SJSA1 (cell line): ENCODE measurements at places on chromosomes 1 and 21. TPM values are rescaled to one million over a fixed set of nuclear protein-coding genes. Genes with fewer than 3 reads are reported as not detected.

CCDC185 gene
- not detected in 2 replicates for total RNA-seq

DNA sequence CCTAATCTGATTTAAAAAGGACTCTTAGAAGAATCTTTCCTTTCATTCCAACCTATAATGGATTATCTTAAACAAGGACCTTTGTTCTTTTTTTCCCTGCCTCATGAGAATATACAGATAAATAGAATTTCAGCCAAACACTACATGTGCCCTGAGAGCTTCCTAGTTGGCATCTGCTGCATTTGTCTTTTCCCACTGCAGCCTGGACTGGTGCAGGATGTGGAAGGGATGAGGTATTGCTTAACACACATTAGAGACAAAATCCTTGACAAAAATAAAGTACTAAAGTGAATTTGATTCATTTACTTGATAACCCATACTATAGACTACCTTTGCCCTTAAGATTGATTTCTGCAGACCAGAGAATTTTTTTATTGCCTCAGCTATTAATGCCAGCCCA, 59.5 kb downstream of the PALMD start:
- no peak overlapping the region for H3K27ac ChIP-seq
- no peak for DNase-seq
- no peaks in the 10 kb centered on the region for H3K36me3 ChIP-seq
- H3K4me3 ChIP-seq, result no peak overlapping the region

- no peaks in the 10 kb centered on the region for H3K36me3 ChIP-seq
- H3K27ac ChIP-seq, result no peak overlapping the region
- H3K27me3 ChIP-seq, result peaks cover 23% of the 10 kb centered on the region
- peak overlapping the region; percentile 37; the same call in 1 of the 2 replicates for H3K4me3 ChIP-seq
- peaks cover 65% of the 10 kb centered on the region for H3K4me1 ChIP-seq
These were observed 1.6 kb upstream of the EFNA1 start for GRCh38 chr1:155125946-155126555.

DNA sequence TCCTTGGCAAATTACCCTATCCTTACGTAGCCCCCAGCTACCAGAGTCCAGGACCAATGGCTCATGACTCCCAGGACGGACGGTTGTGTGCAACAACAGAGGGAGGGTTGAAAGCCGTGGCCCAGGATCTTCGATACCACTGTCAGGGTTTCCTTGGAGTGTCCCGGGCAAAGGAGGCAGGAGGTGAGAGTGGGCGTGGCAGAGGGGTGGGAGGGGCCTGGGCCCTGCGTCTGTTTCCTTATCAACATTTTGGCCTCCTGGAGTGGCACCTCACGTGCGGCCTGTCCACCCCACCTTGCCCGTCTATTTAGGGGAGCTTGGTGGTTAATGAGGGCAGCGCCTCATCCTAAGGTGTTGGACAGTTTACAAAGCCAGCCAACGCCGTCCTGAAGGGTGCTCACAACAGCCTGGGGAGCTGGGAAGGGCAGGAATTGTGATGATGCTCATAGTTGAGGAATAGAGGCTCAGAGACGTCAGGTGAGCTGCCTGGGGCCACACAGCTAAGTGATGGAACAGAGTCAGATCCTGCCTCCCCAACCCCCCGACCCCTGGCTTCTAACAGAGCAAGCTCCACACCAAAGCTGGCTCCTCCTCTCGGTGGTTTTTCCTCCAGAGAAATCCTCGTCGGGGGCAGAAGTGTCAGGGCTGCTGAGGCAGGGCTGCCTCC, 17.4 kb upstream of the ARHGEF10L start:
- H3K4me1 ChIP-seq, result no peaks in the 10 kb centered on the region
- H3K4me3 ChIP-seq, result no peak overlapping the region
- no peaks in the 10 kb centered on the region for H3K36me3 ChIP-seq
- no peak for DNase-seq
- no peak overlapping the region for H3K27ac ChIP-seq
- no peaks in the 10 kb centered on the region for H3K27me3 ChIP-seq

- no peaks in the 10 kb centered on the region for H3K4me1 ChIP-seq
- no peak overlapping the region for H3K4me3 ChIP-seq
- no peak overlapping the region for H3K27ac ChIP-seq
- H3K27me3 ChIP-seq, result no peaks in the 10 kb centered on the region
- H3K36me3 ChIP-seq, result no peaks in the 10 kb centered on the region
These were observed 8.5 kb downstream of the GPR157 start for GRCh38 chr1:9120312-9120958.

- peaks cover 30% of the 10 kb centered on the region for H3K4me1 ChIP-seq
- H3K4me3 ChIP-seq, result no peak overlapping the region
- H3K36me3 ChIP-seq, result no peaks in the 10 kb centered on the region
- no peak overlapping the region for H3K27ac ChIP-seq
These were observed 15.9 kb upstream of the POGZ start for GRCh38 chr1:151475175-151475574.

ZNF436 gene
- 13.7 and 20.2 TPM in 2 replicates for total RNA-seq

GRCh38 chr1:100397681-100398080, 45.4 kb downstream of the CDC14A start:
- peaks cover 5% of the 10 kb centered on the region; the same call in 1 of the 2 replicates for H3K4me1 ChIP-seq
- H3K4me3 ChIP-seq, result no peak overlapping the region
- DNase-seq, result no peak
- H3K36me3 ChIP-seq, result no peaks in the 10 kb centered on the region

- H3K4me3 ChIP-seq, result no peak overlapping the region
- no peaks in the 10 kb centered on the region for H3K27me3 ChIP-seq
- no peaks in the 10 kb centered on the region for H3K36me3 ChIP-seq
These were observed 532.2 kb downstream of the MATN1 start for GRCh38 chr1:30191154-30191702.

DNA sequence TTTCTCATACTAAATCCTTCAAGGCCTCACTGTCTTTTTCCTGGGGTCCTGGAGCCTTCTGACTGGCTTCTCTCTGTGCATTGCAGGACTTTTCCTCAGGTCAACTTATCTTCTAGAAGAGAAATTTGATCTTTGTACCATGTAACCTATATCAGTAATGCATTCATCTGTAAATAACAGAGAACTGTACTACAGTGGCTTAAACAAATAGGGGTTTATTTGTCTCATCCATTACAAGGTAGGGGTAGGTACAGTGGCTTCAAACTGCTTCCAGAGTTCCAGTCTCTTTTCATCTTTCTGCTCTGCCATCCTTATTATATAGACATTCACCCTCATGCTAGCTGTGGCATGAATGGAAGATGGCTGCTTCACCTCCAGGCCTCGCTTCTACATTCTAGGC, 29.5 kb upstream of the GTF2B start:
- H3K4me3 ChIP-seq, result no peak overlapping the region
- DNase-seq, result no peak
- H3K27ac ChIP-seq, result no peak overlapping the region
- H3K4me1 ChIP-seq, result no peaks in the 10 kb centered on the region
- H3K36me3 ChIP-seq, result peaks cover 14% of the 10 kb centered on the region

ZYG11A gene
- total RNA-seq, result 1.2 and 2.1 TPM in 2 replicates

DNA sequence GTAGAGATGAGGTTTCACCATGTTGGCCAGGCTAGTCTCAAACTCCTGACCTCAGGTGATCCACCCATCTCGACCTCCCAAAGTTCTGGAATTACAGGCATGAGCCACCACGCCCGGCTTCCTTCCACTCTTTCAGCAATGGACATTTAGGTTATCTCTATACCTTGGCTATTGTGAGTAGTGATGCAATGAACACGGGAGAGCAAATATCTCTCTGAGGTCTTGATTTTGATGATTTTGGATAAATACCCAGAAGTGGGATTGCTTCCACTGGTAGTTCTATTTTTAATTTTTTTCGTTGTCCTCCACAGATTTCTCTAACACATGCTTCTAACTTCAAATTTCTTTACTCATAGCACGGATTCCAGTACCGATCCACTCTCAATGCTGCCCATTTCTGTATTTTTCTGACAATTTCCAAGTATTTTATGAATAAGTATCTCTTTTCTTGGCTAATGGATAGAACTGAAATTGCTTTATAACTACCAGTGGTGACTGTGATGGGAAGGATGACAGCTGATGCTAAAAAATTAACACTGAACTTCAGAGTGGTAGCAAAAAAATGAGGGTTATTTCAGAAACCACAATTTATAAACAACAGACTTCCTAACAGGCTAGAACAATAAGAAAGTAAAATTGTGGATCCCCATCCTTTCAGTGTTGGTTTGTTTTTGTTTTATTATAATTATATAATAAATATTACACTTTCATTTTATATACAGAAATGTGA, 327.5 kb upstream of the RUNX1 start:
- DNase-seq, result peak; percentile 22
- no peak overlapping the region for H3K27ac ChIP-seq
- H3K4me1 ChIP-seq, result peaks cover 22% of the 10 kb centered on the region
- no peaks in the 10 kb centered on the region for H3K27me3 ChIP-seq
- H3K4me3 ChIP-seq, result no peak overlapping the region
- no peaks in the 10 kb centered on the region for H3K36me3 ChIP-seq

GRCh38 chr21:31382060-31382459, 38.0 kb upstream of the TIAM1 start:
- H3K4me3 ChIP-seq, result no peak overlapping the region
- no peak overlapping the region for H3K27ac ChIP-seq
- no peaks in the 10 kb centered on the region for H3K36me3 ChIP-seq
- no peaks in the 10 kb centered on the region for H3K4me1 ChIP-seq
- no peaks in the 10 kb centered on the region for H3K27me3 ChIP-seq
- DNase-seq, result no peak

GRCh38 chr1:150760013-150760412, 5.6 kb downstream of the CTSS start:
- no peaks in the 10 kb centered on the region for H3K36me3 ChIP-seq
- H3K27ac ChIP-seq, result no peak overlapping the region
- H3K27me3 ChIP-seq, result no peaks in the 10 kb centered on the region
- H3K4me3 ChIP-seq, result no peak overlapping the region
- peaks cover 11% of the 10 kb centered on the region for H3K4me1 ChIP-seq

DNA sequence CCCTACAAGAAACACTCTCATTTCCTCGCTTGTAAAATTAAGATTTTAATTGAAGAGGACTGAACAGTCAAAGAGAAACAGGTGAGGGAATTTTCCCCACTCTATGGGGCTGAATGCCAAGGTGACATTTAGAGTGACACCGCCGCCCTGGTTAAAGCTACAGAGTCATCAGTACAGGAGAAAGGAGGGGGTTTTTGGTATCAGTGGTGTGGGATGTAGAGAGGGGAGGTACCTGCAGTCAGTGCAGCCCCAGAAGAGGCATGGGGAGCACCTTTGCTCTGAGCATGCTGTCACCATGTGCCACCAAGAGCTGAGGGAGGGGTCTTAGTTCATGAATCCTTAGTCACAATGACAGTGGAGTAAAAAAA, 2.8 kb downstream of the DIRAS3 start:
- DNase-seq, result no peak
- H3K36me3 ChIP-seq, result no peaks in the 10 kb centered on the region
- no peaks in the 10 kb centered on the region; the same call in none of the 2 replicates for H3K4me1 ChIP-seq
- no peak overlapping the region for H3K4me3 ChIP-seq
- no peak overlapping the region for H3K27ac ChIP-seq

UBXN10 gene
- not detected in 2 replicates for total RNA-seq

TEDDM1 gene
- total RNA-seq, result not detected in 2 replicates

FCRL2 gene
- not detected in 2 replicates for total RNA-seq

GRCh38 chr1:153212201-153212600, 5.2 kb upstream of the PRR9 start:
- H3K4me3 ChIP-seq, result no peak overlapping the region
- no peak for DNase-seq
- H3K27ac ChIP-seq, result no peak overlapping the region
- no peaks in the 10 kb centered on the region for H3K4me1 ChIP-seq
- H3K27me3 ChIP-seq, result no peaks in the 10 kb centered on the region; the same call in 1 of the 2 replicates

DNA sequence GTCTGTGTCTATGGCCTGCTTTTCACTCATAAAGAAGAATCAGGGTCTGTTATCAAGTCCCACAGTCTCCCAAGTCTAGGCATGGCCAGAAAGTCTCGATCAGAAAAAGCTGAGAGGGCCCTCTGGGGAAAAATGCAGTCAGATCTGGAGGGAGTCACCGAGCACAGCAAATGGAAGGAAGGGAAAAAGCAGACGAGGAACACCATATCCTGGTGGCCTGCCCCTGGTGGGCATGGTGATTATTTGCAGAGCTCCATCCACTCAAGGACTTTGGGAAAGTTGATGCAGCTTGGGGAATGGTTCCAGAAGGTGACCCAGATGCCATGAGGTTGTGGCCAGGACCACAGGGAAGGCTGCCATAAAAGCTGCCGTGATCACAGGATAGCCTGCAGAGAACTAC, 189.1 kb downstream of the CLIC6 start:
- H3K36me3 ChIP-seq, result peaks cover 100% of the 10 kb centered on the region
- no peak for DNase-seq
- H3K4me3 ChIP-seq, result no peak overlapping the region
- no peaks in the 10 kb centered on the region for H3K27me3 ChIP-seq

C1orf185 gene
- not detected in 2 replicates for total RNA-seq

- no peaks in the 10 kb centered on the region for H3K36me3 ChIP-seq
- no peak for DNase-seq
- peaks cover 6% of the 10 kb centered on the region; the same call in 1 of the 2 replicates for H3K4me1 ChIP-seq
- no peak overlapping the region for H3K4me3 ChIP-seq
- no peak overlapping the region for H3K27ac ChIP-seq
- H3K27me3 ChIP-seq, result no peaks in the 10 kb centered on the region
These were observed 235.2 kb downstream of the TRABD2B start for GRCh38 chr1:47761974-47762373.

- peak overlapping the region; percentile 44 for H3K4me3 ChIP-seq
- H3K4me1 ChIP-seq, result peaks cover 52% of the 10 kb centered on the region
- H3K36me3 ChIP-seq, result peaks cover 7% of the 10 kb centered on the region
- H3K27me3 ChIP-seq, result no peaks in the 10 kb centered on the region
These were observed 7.2 kb upstream of the SLX9 start for GRCh38 chr21:44932408-44933181.

TMEM81 gene
- total RNA-seq, result 2.1 and 2.3 TPM in 2 replicates

FBLIM1 gene
- total RNA-seq, result 66.6 and 151 TPM in 2 replicates

- no peaks in the 10 kb centered on the region for H3K27me3 ChIP-seq
- H3K36me3 ChIP-seq, result peaks cover 69% of the 10 kb centered on the region
- H3K27ac ChIP-seq, result no peak overlapping the region
- no peak for DNase-seq
- H3K4me1 ChIP-seq, result peaks cover 7% of the 10 kb centered on the region
These were observed 36.4 kb upstream of the RBBP5 start for GRCh38 chr1:205158048-205158616.

MIXL1 gene
- not detected in 2 replicates for total RNA-seq

RNF186 gene
- not detected in 2 replicates for total RNA-seq

SPRR2G gene
- not detected in 2 replicates for total RNA-seq

TDRD5 gene
- not detected in 2 replicates for total RNA-seq

NT5C1A gene
- not detected in 2 replicates for total RNA-seq

OR2M3 gene
- not detected in 2 replicates for total RNA-seq

DNA sequence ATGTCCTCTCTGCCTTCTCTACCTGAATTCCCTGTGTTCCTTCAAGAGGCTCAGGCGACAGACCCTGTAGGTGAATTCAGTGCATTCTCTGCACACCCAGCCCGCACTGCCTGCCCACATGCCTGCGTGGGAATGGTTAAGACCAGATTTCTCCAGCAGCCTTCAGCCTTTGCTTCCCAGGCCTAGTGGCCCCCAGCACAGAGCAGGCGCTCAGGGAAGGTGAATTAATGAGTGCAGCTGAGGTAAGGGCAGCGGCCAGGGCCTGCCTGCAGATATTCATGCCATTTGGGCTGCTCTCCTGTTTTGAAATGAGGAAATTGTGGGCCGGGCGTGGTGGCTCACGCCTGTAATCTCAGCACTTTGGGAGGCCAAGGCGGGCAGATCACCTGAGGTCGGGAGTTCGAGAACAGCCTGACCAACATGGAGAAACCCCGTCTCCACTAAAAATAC, 45.5 kb downstream of the IER5 start:
- H3K27me3 ChIP-seq, result no peaks in the 10 kb centered on the region
- DNase-seq, result no peak
- H3K4me3 ChIP-seq, result no peak overlapping the region
- peaks cover 33% of the 10 kb centered on the region for H3K4me1 ChIP-seq
- no peaks in the 10 kb centered on the region for H3K36me3 ChIP-seq

FCER1G gene
- total RNA-seq, result 1.1 TPM in 1 of 2 replicates, not detected in the other
